ENCODE measurements at places on chromosomes 5 and 9.

DNA sequence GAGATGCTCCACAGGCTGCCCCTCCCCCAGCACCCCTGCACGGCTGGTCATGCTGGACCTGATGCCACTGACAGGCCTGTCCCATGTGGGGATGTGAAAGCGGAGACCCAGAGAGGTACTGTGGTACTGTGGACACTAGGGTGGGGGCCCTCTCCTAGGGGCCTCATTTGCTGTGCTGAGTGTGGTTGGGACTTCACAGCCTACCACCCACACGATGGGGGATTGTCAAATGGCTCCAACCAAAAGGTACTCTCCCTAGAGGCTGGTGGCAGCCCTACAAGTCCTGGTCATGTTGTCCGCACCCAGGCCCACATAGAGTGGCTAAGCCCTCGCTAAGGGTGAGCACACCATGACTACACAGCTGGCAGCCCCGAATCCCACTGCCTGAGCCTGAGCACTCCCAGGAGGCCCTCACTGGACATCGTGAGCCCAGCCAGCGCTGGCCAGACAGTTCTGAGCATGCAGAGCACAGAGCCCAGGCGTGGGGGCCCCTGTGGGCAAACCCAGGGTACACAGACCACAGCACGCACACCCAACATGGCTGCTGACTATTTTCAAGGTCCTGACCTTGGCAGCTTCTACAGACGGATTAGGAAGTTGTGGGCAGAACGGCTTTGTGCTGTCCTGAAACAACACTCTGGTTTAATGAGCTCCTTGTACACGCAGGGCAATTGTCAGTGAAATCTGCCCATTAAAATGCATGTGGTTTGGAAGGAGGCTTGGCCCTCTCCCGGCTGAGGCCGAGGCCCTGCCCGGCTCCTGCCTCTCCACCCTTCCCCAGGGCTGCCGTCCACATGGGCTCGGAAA lies 214.1 kb downstream of the HSPA4 start:
- DNase-seq, result no peak

DNA sequence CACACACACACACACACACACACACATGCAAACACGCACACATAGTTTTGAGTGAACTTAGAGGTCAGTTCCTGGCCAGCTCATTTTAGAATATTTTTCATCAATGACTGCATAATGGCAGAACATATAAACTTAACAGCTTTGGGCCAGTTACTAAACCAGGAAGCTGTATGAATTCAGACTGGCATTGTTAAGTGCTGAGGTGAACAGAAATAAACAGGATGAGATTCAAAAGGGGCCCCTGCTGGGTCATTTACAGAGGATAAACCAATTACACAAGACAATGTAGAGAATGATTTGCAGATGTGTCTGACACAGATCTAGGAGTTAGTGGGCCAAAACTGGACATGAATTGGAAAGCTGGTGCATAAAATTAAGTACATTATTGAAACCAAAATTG lies 44.6 kb downstream of the MARCHF11 start:
- no peak for DNase-seq

- DNase-seq, result peak; percentile 22
These were observed 203.4 kb downstream of the AUH start for GRCh38 chr9:91158286-91158685.

DNA sequence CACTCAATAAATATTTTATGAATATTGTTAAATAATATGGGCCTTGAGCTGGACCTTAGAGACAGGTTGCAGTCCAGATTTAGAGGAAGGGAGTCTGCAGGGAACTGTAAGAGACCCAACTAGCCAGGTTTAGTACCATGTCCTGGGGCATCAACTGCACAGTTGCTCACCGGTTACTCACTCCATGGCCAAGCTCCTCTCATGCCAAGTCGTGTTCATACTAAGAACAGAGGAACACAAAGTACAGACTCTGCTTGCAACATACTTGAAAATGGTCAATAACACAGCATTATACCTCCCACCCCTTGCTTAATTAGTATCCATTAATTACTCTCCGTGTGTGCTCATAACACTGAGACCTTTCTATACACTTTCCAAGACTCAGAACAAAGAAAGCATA lies 317.6 kb upstream of the PIK3R1 start:
- DNase-seq, result no peak

- no peak for DNase-seq
These were observed 5.0 kb downstream of the CPEB4 start for GRCh38 chr5:173893192-173893561.

GRCh38 chr5:83440826-83441225 lies 30.7 kb upstream of the VCAN start:
- DNase-seq, result no peak

- DNase-seq, result no peak
These were observed 111.7 kb downstream of the NXNL2 start for GRCh38 chr9:88646539-88647300.

Data from stimulated activated CD8-positive, alpha-beta memory T cell treated with anti-CD3 and anti-CD28 coated beads, Interleukin-4, amount 100 ng/mL, for 48 hours (primary cell).